Glomerular endothelial cell (primary cell): ENCODE measurements at places on chromosomes 13 and 19. TPM values are rescaled to one million over a fixed set of nuclear protein-coding genes. Genes with fewer than 3 reads are reported as not detected.

MEF2B gene
- total RNA-seq, result not detected in 2 replicates

BST2 gene
- 22.8 and 111 TPM in 2 replicates for total RNA-seq

FBXO27 gene
- 6.0 and 15.0 TPM in 2 replicates for total RNA-seq

PSG6 gene
- not detected in 2 replicates for total RNA-seq

RFPL4A gene
- total RNA-seq, result not detected in 2 replicates

ZNF181 gene
- total RNA-seq, result 5.1 and 15.6 TPM in 2 replicates

ZNF835 gene
- 0.18 and 0.34 TPM in 2 replicates for total RNA-seq

PCDH20 gene
- total RNA-seq, result 0.10 TPM in 1 of 2 replicates, not detected in the other

SMIM44 gene
- total RNA-seq, result not detected in 2 replicates

UPF3A gene
- total RNA-seq, result 15.0 and 38.7 TPM in 2 replicates

GIPR gene
- 0.76 TPM in 1 of 2 replicates, not detected in the other for total RNA-seq

IFNL1 gene
- total RNA-seq, result not detected in 2 replicates

NLRP12 gene
- 1.1 and 2.6 TPM in 2 replicates for total RNA-seq

DACT3 gene
- 2.3 and 3.7 TPM in 2 replicates for total RNA-seq

ZBTB32 gene
- total RNA-seq, result not detected in 2 replicates

ATXN8OS gene
- not detected in 2 replicates for total RNA-seq

MCEMP1 gene
- not detected in 2 replicates for total RNA-seq

ZNF845 gene
- total RNA-seq, result 5.1 and 5.3 TPM in 2 replicates

GJA3 gene
- total RNA-seq, result 0.39 and 0.47 TPM in 2 replicates

ZNF723 gene
- not detected in 2 replicates for total RNA-seq

LILRB1 gene
- total RNA-seq, result 0.10 and 1.2 TPM in 2 replicates

RANBP3 gene
- 49.5 and 76.5 TPM in 2 replicates for total RNA-seq

KLK3 gene
- total RNA-seq, result not detected in 2 replicates

TNFAIP8L1 gene
- total RNA-seq, result 63.7 and 136 TPM in 2 replicates

SIAH3 gene
- 0.10 TPM in 1 of 2 replicates, not detected in the other for total RNA-seq

CCDC194 gene
- not detected in 2 replicates for total RNA-seq

ARRDC2 gene
- total RNA-seq, result 15.5 and 38.1 TPM in 2 replicates

ZNF208 gene
- total RNA-seq, result 0.53 TPM in 1 of 2 replicates, not detected in the other

SIGLEC7 gene
- total RNA-seq, result not detected in 2 replicates

FEM1A gene
- 13.4 and 16.5 TPM in 2 replicates for total RNA-seq

ZNF441 gene
- 3.2 and 3.9 TPM in 2 replicates for total RNA-seq

CLIP3 gene
- total RNA-seq, result 14.0 TPM in 2 replicates

LRP3 gene
- total RNA-seq, result 30.0 and 36.5 TPM in 2 replicates

CEACAM5 gene
- not detected in 2 replicates for total RNA-seq

OR7D4 gene
- not detected in 2 replicates for total RNA-seq

PRODH2 gene
- total RNA-seq, result not detected in 2 replicates
